ENCODE measurements at places on chromosomes 2 and 18.
A peak's percentile ranks its signal among the peaks of the same experiment; 100 is the strongest.

- no peak for DNase-seq
Measured at GRCh38 chr2:85341269-85342029, 12.9 kb downstream of the RETSAT start.

DNA sequence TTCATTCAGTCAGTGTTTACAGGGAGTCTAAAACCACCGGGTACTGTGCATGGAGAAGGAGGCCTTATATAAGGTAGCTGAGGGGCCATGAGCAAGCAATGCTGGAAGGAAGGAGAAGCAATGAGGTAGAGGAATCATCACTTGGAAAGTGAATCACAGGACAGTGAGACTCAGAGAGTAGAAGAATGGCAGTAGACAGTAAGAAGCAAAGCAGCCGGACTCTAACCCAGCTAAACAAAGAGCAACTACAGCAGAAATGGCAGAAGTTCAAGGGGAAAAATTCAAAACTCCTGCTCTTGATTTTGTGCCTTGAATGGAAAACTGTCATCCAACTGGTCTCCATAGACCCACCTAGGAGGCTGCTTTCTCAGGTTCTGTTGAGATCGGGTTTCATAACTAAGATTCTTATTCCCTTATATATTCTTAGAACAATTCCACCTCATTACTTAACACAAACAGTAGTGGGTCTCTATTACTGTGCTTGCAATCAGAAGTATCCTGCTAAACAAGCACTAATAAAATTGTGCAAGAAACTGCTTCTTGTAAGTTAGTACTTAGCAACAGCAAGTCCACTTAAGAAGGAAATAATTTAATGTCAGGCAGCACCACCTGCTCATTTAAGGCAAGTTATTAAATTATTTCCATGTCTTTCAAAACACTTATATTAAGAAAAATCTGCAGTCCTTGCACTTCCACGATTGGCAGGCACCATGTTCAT is 68.0 kb downstream of the RBMS1 start:
- DNase-seq = no peak

- DNase-seq = peak; percentile 69
Measured at GRCh38 chr2:20365249-20365817, 14.7 kb upstream of the PUM2 start.

DNA sequence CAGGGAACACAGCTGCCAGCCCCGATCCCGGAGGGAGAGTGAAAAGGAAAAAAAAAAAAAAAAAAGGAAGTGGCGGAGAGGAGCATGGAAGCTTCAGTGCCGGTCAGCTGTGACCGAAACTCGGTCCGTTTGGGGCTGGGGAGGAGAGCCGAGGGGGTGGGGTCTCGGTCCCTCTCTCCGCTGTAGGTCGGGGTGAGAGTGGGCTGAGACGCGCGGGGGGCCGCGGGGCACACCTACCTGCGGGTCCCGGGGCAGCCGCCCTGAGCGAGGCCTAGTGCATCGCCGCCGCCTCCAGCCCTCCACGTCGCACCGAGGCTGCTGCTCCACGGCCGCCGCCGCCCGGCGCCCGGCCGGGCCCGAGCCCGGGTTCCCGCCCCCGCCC is 536 bp downstream of the VPS54 start:
- no peak for DNase-seq

GRCh38 chr18:62518460-62519375 is 4.1 kb upstream of the ZCCHC2 start:
- DNase-seq = no peak

DNA sequence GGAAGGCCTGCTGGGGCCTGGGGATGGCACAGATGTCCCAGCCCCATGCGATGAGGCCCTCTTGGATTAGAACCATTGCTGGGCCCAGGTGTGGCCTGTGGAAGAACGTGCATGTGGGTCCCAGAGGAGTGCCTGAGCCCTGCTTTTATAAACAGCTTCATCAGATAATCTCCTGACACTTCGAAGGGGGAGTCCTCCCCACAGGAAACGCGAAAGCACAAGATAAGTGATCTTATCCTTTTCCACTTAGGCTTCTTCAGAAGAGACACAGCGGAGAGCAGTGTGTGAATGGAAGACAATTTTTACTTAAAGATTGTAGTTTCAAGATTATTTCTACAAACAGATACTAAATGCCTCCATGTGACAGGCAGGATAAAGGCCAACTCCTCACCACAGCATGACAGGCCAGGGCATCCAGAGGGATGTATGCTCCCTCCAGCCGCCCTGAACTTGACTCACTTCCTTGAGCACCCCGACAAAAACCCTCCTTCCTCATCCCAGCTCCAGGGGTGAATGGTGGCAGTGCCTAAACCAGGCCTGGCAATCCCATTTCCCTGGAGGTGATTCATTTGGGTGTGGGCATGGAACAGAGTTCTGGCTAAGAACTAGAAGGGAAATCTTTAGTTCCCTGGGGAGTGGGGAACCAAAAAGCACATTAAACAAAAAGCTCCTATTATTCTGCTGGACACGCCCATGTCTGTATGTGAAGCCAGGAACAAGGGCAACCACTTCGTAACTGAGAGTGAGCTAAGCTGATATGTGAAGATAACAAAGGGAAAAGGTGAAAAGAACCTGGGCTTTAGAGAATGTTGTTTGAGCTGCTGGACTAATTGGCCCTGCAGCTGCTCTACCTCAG is 56.2 kb upstream of the TMEM163 start:
- no peak for DNase-seq

DNA sequence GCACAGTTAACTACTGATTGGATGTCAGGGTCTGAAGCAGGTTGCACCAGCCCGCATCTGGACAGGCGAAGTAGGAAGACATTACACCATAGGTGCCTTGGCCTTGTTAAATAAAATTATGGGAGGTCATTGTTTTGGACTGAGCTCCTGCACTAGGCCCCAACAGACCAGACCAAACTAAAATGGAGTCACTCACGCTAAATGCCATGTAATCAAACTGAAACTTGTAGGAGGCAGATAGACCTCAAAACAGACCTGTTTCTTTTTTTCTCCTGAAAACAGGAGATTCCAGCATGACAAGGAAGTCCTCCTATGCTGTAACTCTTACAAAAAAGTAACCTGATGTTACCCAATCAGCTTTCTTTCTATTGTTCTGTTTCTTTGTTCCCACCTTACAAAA is 15.5 kb upstream of the NFU1 start:
- DNase-seq = no peak

DNA sequence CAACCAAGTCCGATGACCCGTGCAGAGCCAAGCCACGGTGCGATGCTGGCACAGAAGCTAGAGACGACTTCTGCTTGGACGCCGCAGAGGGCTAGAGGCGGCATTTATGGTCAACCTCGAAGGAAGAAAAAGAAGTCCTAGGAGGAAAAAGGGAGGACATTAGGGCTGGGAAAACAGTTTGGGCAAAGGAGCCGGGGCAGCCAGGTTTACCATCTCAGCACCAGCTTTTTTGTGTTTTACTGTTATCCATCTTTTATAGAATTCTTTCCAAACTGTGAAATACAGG is 643 bp upstream of the DTNB start:
- DNase-seq = no peak

- DNase-seq = no peak
Measured at GRCh38 chr18:61360404-61361383, 27.5 kb downstream of the CDH20 start.
